Urinary bladder (tissue), 4 donors: ENCODE measurements at places on chromosomes 16 and 17. TPM values are rescaled to one million over a fixed set of nuclear protein-coding genes. Genes with fewer than 3 reads are reported as not detected.

DNA sequence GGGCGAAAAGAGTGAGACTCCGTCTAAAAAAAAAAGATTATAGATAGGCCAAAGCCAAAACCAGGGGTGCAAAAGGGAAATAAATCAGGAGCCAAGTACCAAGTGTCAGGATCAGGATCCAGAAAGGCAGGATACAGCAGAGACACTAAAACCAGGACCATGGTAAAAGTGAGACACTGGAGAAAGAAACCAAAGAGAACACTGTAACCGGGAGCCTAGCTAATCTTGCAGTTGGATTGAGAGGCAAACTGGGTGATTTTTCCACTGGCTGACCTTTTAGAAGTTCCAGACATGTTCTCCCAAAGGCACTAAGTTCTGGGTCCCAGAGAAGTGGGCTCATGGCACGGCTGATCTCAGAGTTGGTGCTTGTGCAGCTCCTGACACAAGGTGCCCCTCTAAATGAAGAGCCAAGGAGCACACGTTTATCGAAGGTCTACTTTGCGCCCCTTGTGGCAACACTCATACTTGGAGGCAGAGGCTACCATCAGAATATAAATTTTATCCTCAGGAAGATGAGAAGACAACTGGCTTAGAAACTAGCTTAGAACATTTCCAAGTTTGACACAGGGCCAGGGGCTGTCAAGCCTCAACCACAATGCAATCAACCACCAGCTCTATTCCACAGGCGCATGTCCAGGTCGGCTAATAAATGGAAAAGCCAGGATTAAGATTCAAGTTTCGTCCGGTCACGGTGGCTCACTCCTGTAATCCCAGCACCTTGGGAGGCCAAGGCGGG is 27.5 kb upstream of the HELZ start:
- DNase-seq: no peak

Gene GAST
- not detected for total RNA-seq

Gene CSH2
- total RNA-seq: not detected

Gene PHLPP2
- 10.5 TPM for total RNA-seq

DNA sequence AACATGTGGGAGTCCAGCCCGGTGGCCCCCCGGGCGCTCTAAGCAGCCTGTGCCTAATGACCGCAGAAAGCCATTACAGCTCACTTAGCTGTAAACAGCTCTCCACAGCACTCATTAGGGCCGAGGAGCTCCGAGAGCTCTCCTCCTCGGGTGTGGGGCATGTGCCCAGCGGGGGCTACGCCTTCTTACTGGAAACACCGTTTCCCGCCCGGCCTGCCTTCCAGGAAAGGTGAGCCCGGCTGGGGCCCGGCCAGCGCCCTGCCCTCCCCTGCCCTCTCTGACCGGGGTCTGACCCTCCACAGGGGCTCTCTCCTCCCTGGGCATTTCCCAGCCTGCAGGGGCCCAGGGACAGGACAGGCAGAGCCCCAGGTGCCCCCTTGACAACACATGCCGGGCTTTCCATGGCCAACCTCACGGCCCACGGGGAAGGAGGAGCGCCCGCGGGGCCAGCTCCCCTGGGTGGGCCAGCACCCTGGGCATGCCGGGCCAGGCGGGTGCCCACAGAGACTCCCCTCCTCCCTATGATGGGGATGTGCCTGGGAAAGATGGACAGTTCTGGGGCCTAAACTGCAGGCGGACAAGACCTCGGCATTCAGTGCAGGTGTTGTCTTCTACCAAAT is 72.6 kb downstream of the SDK2 start:
- no peak for DNase-seq

DNA sequence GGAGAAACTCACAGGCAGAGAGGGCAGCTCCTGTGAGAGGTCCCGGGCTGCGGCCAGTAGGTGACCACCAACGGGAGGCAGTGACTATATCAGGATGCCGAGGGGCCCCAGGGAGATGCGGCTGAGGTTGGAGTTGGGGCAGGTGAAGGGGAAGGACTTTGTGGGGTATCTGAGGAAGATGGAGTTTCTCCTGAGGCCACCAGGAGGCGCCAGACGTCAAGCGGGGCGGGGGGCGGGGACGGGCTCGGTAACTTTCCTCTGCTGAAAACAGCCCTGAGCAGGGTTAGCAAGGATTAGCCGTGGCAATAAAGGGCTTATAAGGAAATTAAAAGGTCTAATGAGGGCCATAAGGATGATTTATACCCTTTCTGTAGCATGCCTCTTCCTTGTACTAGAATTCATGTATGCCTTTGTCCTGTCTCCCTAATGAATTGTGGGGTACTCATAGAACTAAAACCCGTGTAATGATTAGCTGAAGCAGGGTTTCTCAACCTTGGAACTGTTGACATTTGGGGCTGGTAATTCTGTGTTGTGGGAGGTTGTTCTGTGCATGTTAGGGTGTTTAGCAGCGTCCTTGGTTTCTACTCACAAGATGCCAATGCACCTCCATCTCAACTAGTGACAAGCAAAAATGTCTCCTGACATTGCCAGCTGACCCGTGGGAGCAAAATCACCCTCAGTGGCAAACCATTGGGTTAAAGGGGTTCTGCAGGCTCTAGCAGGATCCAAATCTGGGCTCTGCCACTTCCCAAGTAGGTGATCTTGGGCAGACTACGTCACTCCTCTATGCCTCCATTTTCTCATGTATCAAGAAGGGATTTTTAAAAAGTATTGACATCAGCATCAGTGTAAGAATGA is 74.8 kb upstream of the GRIN2A start:
- DNase-seq: no peak

DNA sequence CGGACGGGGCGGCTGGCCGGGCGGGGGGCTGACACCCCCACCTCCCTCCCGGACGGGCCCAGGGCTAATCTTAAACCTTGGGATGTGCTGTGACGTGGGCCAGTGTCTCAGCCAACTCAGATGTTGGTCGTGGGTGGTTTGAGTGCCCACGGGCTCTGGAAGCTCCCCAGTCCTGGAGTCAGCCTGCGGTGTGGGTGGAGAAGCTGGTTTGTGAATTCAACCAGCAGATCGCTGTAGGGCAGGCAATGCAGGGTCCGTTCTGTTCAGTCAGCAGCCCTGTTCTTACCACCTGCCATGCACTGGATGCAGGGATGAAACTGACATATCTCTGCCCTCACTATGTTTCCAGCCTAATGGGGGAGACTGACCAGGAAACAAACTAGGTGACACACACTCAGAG is 8.0 kb upstream of the ZNF500 start:
- no peak for DNase-seq
